Cerebellum (tissue), 4 donors: ENCODE measurements at places on chromosomes 2 and 18. TPM values are rescaled to one million over a fixed set of nuclear protein-coding genes. Genes with fewer than 3 reads are reported as not detected.

GRCh38 chr2:25939257-25939668, 43.0 kb downstream of the KIF3C start:
- DNase-seq: peak; percentile 84

DNA sequence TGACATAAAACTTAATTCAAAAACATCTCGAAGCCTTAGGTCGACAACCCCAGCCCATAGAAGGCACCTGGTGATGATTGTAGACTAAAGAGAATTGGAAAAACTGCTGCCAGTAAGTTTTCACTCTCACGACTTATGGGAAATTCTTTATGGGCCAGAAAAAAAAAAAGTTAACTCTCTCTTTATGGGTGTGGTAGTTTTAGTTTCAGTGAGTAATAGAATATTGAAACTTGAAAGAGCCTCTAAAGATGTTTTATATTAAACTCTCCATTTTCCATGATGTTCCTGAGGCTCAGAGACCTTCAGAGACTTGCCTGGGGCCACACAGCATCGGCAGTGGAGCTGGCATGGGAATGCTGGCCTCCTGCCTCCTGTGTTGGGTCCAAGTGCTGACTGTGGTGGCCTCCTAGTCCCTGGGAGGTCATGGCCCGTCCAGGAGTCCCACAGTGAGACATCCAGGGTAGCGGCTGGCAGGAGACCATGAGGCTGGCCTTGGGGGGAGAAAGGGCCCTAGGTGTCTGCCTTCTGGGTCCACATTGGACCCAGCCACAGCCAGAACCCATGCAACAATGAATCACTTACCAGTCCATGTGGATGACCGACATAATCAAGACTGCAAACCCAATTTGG, 158.9 kb downstream of the SEPTIN10 start:
- DNase-seq: no peak

GRCh38 chr2:1541819-1542475, 128.7 kb downstream of the TPO start:
- no peak for DNase-seq

DNA sequence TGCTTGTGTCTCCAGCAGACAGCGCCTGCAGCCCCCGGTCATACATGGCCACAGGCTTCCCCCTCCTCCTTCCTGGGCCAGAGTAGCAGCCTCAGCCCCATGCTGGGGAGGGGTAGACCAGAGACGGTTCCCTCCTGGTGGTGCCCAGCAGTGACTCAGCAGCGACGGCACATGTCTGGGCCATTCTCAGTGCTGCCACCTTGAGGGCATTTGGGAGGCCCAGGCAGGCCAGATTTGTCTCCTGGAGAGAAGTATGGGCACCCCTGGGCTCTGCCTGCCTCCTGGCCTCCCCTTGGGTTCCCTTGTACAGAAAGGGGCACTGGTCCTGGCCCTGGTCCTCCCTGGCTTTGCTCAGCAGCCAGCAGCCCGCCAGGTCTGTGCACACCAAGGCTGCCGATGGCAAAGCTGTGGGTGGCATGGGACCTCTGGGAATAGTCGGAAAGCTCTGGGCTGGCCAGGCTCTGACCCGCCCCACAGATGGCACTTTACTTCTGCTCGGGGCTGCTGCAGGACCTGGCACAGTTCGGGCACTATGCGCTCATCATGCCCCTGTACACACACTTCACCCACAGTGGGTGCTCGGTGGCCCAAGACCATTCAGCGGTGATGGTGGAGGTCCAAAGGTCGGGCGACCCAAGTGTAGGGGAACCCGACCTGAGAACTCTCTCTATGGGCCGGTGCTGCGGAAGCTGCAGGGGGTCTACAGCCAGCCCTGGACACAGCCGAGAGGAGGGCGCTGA, 11.4 kb upstream of the ALPI start:
- DNase-seq: no peak

GRCh38 chr2:98800330-98801064, 69.6 kb upstream of the MGAT4A start:
- DNase-seq: no peak

The TNFRSF11A gene
- 1.1 TPM for total RNA-seq
